ENCODE measurements at places on chromosomes 16 and 17.

DNA sequence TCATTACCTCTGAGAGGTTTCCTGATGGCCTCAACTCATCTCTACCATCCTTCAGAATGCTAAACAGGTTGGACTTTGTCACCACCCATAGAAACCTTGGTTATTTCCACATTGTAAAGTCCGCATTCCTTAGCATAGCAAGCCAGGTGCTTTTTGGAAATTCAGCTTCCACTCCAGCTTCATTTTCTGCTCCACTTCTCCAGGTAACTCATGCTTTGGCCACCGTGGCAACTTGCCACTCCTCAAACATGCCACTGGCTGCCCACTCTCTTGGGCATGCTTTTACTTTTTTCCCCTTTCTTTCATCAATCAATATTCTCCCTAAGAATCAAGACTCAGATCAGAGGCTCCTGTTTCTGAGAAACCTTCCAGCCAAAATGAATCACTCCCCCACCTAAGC lies 203.3 kb downstream of the CA10 start:
- DNase-seq: no peak

- no peak for DNase-seq
These were observed 58.6 kb downstream of the ZNF778 start for GRCh38 chr16:89275837-89276720.

DNA sequence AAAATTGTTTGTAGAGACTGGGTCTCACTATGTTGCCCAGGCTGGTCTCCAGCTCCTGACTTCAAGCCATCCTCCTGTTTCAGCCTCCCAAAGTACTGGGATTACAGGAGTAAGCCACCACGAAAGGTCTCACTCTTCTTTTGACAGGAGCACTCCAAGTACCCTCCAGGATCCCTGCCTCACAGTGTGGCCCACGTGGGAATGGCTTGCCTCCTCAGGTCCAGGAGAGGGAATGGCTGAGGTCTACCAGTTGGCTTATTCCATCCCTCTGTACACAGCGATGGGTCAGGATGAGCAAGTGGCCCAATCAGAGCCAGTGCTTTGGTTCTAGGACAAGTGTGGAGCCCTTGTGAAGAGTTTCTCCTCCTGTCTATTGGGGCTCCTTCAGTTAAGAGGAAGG lies 73.7 kb upstream of the ZNF423 start:
- DNase-seq: no peak

DNA sequence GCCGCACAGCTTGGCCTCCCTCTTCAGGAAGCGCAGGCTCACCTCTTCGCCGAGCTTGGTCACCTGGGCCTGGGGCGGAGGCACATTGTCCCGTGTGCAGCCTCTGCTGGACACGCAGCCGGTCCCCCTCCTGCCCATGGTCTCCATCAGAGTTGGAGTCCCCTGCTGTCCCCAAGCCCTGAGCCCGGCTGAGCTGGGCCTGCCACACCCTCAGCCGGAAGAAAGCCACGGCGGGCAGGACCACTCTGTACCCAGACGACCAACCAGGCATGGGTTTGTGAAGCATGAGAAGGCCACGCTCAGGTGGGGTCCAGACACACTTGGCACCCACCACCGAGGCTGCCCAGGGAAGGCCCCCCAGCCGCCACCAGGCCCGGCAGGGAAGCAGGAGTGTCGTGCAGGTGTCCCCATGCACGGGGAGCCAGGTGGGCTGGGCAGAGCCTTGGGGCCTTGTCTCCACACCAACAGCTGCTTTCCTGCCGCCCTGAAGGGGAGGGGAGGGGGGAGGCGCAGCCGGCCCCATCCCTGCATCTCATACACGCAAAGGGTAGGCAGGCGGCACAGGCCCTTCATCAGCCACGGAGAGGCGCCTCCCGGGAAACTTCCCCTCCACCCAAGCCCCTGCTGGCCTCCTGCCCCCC lies 5.2 kb downstream of the CCDC154 start:
- DNase-seq: no peak

- no peak for DNase-seq
These were observed 115.1 kb downstream of the HIC1 start for GRCh38 chr17:2170023-2170422.

- no peak for DNase-seq
These were observed 70.4 kb downstream of the METRNL start for GRCh38 chr17:83149761-83150251.

- peak; percentile 78 for DNase-seq
These were observed 2.5 kb upstream of the ARHGAP23 start for GRCh38 chr17:38425744-38426143.

DNA sequence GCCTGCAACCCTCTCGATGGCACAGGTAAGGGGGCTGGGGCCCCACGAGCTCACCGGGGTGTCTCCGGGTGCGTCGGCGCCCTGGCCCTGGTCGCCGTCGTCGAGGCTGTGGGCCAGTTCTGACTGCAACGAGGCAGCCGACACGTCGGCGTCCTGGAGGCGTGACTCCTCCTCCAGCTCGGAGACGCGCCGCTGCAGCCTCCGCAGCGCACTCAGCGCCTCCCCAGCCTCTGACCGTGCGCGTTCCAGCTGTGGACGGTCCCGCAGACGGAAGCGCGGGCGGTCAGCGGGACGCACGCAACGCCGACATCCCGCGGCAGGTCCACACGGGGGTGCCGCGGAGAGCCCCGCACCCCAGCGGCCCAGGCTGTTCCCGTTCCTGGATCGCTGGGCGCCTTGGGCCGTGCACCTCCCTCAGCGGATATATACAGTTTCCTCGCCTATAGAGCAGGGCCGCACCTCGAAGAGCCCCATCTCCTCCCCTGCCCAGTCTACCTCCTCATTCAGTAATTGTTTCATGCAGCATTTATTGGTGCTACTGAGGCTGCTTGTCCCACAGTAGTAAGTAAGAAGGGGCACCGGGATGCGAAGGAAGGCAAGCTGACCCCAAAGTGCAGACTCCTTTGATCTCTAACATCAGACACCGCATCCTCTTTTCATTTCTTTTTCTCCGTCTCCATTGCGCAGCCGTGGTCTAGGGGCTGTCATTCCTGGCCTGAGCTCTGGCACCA lies 5.8 kb downstream of the THOC6 start:
- DNase-seq: no peak

- no peak for DNase-seq
These were observed 20.5 kb upstream of the EMP2 start for GRCh38 chr16:10600782-10601443.

DNA sequence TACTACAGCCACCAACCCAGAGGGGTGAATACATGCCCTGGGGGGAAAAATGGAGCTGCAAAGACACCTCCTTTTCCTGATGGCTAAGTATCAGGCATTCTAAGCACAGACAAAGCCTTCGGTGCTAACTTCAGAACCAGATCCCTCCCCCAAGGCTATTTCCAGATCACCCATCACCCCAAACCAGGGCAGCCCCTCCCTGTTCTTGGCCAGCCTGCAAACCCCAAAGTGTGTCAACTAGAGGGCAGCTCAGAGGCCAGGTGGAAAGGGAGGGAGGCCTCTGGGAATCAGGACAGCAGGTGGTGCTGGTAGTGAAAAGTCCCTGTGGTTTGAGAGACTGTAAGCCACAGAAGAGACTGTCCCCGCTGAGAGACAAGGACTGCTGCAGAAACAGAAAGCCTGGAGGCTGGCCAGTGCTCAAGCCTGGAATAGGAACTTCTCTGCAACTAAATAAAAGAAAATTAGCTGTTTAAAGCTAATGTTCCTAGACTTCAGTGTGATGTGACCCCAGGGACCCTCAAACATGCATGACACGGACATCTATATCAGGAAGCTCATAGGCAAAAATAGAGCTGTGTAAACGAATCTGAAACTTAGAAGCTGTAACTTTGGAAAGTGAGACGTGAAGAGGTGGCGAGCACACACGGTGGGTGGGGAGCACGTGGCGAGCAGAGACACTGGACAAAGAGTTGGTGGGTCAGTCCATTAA lies 9.1 kb downstream of the TUBG1 start:
- peak; percentile 9 for DNase-seq

DNA sequence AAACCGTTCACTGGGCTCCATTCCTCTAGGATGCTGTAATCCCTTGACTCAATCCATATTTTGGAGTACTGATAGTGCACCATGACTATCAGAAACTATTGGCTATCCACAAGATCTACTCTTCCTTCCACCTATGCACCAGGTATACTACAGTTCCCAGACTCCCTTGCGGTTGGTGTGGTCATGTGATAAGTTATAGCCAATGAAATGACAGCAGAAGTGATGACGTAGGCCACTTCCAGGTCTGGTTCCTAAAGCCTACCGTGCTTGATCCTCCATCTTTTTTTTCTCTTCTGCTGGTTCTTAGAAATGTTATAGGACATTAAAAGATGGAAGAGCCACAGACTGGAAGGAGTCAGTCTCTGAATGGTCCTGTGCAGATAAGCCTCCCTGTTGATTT lies 278.8 kb upstream of the C16orf82 start:
- no peak for DNase-seq

DNA sequence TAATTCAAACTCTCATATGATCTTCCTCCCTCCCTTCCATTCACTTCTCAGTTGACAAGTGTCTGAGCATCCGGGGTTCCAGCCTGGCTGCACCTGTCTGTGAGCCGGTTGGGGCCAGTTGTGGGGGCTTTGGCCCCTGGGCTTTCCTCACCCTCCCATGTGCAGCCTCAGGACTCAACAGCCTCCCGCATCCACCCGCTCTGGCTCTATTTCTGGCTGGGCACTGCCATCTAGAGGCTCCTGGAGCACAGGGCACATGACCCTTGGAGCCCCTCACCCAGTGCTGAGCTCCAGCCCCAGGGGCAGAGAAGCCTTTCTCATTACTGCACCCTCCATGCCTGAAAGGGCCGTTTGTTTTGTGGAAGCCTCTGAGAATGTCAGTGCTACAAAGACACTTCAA lies 43.3 kb downstream of the HAPSTR1 start:
- peak; percentile 69 for DNase-seq

DNA sequence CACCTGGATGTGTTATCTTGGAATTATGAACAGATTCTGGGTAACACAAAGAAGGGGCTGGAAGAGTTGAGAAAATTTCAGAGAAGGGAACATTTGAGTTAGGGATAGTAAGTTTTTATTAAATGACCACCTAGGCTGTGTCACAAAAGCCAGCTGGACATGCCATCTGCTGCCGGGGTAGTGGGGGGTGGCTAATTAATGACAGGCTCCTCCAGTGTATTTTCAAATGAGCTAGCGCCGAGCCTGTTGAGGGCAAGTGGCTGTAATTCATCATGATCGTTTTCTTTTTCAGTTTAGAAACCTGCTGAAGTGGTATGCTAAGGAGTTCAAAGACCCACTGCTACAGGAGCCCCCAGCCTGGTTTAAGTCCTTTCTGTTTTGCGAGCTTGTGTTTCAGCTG lies 6.2 kb downstream of the TMEM97 start:
- no peak for DNase-seq

GRCh38 chr17:50026046-50026675 lies 29.7 kb upstream of the ITGA3 start:
- no peak for DNase-seq

DNA sequence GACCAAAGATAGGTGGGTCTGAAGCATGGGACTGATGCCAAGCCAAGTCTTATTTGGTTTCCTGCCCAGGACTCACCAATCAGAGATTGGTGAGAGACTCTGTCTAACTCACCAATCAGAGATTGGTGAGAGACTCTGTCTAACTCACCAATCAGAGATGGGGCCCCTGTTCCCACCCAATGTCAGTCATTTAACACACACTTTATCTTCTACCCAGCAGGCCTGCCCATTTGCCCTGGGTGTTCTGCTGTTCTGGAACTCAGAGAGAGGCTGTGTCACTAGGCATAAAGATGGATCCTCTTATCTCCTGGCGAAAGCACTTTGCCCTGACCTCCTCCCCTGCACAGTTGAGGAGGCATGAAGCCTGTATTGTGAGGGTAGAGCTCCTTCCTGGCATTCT lies 5.4 kb upstream of the RHOT1 start:
- DNase-seq: no peak

GRCh38 chr16:16992975-16993765 lies 477.6 kb downstream of the XYLT1 start:
- no peak for DNase-seq

- DNase-seq: no peak
These were observed 45.7 kb downstream of the PGS1 start for GRCh38 chr17:78423961-78424675.

- DNase-seq: no peak
These were observed 12.6 kb downstream of the C1QTNF1 start for GRCh38 chr17:79036596-79036995.

DNA sequence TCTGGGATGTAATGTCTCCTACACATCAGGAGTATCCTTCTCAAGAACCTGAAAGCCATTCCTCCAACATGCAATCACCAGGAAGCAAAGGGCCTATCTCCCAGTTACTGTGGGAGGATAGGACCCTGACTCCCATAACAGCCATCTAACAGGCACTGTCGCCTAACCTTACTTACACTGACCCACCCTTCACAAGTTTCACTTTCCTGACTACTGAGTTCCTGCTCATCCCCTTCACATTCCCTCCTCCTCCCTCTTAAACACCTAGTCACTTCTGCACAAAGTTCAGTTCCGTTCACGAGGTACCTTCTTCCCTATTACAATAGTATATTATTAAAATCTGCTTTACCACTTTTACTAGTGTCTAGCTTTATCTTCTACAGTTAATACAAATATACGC lies 1.3 kb downstream of the C17orf67 start:
- DNase-seq: no peak

DNA sequence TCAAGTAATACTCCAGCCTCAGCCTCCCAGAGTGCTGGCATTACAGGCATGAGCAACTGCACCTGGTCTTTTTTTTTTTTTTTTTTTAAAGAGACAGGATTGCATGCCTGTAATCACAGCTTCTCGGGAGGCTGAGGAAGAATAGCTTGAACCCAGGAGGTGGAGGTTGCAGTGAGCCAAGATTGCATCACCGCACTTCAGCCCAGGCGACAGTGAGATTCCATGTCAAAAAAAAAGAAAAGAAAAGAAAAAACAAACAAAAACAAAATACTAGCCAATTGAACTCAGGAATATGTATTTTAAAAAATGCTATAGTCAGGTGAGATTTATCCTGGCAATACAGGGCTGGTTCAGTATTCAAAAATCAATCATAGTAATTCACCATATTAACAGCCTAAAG lies 117.7 kb upstream of the TMEM97 start:
- no peak for DNase-seq

DNA sequence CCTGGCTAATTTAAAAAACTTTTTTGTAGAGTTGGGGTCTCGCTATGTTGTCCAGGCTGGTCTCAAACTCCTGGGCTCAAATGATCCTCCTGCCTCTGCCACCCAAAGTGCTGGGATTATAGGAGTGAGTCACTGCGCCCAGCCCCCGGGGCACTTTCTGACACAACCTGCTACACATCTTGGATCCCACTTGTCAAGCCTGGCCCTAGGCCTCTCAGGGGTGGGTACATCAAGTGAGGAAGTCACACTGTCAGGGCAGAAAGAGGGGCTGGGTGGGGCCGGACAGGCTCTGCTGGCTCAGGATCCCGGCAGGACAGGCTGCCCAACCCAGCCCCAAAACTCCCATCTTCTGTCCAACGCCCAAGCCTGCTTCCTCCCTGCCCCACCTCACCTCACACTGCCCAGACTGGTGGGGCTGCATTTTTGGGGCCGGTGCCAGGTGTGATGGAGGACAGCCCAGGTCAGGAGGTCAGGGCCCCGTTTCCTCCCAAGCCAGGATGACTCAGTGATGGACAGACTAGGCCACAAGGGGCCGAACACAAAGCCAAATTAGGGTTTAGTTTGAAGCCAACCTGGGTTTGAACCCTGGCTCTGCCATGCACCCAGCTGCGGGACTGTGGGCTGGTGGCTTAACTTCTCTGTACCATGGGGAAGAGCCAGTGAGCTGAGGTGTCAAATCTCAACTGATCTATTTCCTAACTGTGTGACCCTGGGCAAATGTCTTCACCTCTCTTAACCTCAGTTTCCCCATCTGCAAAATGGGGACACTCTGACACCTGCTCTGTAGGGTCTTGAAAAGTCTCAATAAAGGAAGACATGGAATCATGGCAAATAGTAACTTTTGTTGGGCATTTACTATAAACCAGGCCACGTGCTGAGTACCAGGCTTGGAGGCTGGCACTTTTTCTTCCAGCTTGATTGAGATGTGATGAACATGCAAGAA lies 8.9 kb upstream of the PPL start:
- peak; percentile 9 for DNase-seq

Data from dermis microvascular lymphatic vessel endothelial cell (primary cell).